Activated CD4-positive, alpha-beta T cell treated with anti-CD3 and anti-CD28 coated beads, Interleukin-2, amount 50 U/mL, for 4 hours (primary cell): ENCODE measurements at places on chromosomes 6 and 20.

DNA sequence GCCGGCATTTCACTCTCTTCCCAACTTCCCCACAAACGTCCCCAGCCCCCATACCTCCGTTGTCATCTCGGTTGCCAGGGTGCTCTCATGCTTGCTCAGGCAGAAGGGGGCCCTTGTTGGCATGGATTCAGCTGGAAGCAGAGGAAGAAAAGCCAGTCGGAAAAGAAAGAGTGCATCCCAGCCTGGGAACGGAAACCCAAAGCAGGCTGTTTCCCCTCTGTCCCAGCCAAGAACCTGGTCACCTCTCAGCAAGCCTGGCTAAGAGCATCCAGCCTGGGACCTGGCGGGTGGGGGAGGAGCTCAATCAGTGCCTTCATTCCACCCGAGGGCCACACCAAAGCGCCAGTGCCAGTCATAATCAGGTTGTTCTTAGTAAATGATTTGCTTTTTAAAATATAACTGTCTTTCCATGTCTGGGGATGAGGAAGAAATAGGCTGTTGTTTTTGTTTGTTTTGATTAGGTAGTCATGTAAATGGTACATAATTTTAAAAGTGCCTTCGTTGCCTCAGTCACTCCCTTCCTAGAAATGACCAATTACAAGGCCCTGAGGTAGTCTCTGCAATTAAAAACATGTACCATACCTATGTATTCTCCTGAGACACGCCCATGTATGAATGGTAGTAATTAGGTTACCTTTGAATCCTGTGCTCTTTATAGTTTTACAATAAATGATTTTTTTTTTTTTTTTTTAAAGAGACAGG, 21.1 kb downstream of the CHMP4B start:
- no peak for DNase-seq

DNA sequence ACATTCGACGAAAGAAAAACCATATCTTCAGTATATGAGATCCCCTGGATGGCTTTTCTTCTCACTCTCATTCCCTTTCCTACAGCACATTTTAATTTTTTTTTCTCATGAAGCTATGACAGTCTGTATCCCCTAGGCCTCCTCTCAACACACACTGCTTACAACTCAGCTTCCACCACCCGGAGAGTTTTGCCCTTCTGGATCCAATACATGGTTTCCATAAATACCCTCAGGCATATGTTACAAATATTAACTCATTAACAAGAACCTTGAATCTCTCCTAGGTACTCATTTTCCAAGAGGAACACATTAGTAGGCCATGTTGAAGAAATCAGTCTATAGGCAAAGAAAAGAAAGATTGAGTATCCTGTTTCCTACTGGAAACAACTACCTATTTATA, 44.0 kb downstream of the PAK5 start:
- DNase-seq = no peak

GRCh38 chr20:22389836-22390542, 194.4 kb downstream of the FOXA2 start:
- no peak for DNase-seq

GRCh38 chr20:51171141-51171540, 148.2 kb upstream of the KCNG1 start:
- DNase-seq = no peak

- no peak for DNase-seq
These were observed 13.2 kb downstream of the HDGFL1 start for GRCh38 chr6:22582417-22583205.

- DNase-seq = no peak
These were observed 277.5 kb downstream of the PTPRK start for GRCh38 chr6:128242765-128243403.

- DNase-seq = no peak
These were observed 191.4 kb downstream of the NFATC2 start for GRCh38 chr20:51350941-51351631.

DNA sequence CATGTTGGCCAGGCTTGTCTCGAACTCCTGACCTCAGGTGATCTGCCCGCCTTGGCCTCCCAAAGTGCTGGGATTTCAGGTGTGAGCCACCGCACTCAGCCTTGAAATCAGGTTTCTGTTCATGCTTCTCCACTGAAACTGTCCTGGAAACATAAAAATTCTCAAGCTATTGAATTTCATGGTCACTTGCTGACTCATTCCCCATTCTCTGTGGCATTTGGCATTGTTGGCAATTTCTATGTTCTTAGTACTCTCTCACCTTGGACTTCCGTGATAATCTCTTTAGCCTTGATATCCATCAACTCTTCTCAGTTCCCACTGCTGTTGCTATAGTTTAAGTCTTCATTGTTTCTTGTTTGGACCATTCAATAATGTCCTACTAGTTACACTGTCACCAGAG, 6.2 kb downstream of the SEL1L2 start:
- DNase-seq = no peak

- DNase-seq = no peak
These were observed 135.6 kb downstream of the TAF4 start for GRCh38 chr20:61929971-61930666.

GRCh38 chr20:45405571-45406259, 2.4 kb upstream of the DBNDD2 start:
- DNase-seq = no peak

- DNase-seq = no peak
These were observed 20.7 kb upstream of the DST start for GRCh38 chr6:56663344-56663743.

- DNase-seq = no peak
These were observed 252.3 kb downstream of the GRIK2 start for GRCh38 chr6:101645770-101646169.

- no peak for DNase-seq
These were observed 46.9 kb downstream of the GINS1 start for GRCh38 chr20:25454153-25454900.

- no peak for DNase-seq
These were observed 267.1 kb downstream of the ADGB start for GRCh38 chr6:146865756-146866379.

DNA sequence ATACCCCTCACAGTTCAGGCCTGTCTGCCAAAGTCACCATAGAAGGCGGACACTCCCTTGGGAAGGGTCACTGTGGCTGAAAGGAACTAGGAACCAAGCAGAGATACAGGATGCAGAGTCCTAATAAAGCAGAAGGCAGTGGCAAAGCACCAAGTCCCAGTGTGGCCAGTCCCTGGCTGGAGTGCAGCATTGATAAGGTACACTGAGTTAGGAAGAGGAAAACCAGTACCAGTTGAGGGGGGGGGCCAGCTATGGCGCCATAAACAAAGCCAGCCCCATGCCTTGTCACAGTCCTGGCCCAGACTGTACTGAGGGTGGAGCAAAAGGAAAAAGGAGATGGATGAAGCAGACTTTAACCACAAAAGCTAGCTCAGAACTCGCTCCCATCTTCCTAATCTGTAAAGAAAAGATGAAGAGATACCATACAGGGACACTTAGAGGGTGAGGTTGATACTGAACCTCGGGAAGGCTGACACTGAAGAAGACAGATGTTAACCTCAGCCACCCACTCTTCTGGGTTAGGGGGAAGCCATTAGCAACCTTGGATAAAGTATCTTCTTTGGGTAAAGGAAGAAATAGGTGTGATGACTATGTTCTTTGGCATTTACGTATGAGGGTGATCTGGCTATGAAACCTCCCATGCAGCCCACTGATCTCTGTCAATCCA, 7.8 kb downstream of the ABHD12 start:
- no peak for DNase-seq

GRCh38 chr6:169337886-169338445, 84.3 kb upstream of the THBS2 start:
- no peak for DNase-seq

DNA sequence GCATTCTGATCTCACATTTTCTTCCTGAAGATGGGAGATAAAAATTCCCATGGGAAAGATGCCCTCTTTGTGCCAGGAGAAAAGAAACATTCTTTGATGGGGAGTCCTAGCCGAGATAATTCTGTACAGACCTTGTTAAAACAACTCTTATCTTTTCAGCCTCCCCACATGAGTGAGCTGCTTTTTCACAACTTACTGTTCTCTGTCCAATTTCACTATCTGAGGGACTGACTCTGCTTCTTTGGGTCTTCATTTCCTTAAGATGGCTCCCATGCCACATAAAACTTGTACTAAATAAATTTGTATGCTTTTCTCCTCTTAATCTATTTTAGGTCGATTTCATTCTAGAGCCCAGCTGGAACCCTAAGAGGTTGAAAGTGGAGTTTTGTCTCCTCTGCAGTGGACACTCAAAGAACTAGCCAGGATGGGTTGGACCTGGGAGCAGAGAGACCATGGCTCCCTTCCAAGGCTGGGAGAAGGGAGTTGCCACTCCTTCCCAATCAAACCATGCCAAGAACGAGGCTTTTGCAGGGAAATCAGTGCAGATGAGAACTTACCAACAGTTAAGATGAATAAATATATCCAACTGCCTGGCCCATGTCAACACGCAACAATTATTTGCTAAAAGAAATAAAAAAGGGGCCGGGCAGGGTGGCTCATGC, 285.8 kb upstream of the SULF2 start:
- DNase-seq = no peak

DNA sequence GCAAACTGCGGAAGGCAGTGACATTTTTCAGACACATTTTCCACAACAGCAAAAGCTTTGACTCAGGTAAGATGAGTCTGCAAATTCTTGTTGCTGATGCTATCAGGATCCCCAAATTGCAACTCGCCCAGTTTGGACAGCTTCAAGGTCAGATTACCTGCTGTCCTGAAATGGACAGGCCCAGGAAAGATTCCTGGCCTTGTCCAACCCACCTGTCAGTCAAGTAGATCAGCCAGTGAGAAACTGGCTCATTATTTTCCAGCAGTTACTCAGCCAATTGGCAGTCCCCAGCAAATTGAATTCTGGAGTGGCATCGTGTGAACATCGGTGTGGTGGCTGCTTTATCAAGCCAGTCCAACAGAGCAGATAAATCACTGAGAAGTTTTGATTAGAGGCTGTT, 84.5 kb upstream of the SNAP25 start:
- no peak for DNase-seq

DNA sequence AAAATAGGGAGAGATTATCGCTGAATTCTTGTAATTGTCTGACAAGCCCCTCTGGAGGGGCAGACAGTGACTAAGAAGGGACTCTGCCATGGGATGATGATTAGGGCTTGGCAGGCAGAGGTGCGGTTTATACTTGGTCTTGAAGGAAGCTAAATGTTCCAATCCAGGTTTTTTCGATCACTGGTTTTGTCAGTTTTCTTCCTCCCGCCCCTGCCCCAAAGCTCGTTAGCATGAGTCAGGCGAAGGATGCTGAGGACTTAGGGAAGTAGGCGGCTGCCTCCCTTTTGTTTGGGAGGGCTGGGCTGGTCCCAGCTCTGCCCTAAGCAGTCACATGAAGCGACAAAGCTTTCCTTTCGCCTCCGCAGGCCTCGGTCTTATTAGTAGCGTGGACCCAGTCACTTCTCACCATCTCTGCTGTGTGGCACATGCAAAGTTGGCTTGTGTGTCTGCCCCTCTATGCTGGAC, 314.2 kb downstream of the CDC5L start:
- no peak for DNase-seq

DNA sequence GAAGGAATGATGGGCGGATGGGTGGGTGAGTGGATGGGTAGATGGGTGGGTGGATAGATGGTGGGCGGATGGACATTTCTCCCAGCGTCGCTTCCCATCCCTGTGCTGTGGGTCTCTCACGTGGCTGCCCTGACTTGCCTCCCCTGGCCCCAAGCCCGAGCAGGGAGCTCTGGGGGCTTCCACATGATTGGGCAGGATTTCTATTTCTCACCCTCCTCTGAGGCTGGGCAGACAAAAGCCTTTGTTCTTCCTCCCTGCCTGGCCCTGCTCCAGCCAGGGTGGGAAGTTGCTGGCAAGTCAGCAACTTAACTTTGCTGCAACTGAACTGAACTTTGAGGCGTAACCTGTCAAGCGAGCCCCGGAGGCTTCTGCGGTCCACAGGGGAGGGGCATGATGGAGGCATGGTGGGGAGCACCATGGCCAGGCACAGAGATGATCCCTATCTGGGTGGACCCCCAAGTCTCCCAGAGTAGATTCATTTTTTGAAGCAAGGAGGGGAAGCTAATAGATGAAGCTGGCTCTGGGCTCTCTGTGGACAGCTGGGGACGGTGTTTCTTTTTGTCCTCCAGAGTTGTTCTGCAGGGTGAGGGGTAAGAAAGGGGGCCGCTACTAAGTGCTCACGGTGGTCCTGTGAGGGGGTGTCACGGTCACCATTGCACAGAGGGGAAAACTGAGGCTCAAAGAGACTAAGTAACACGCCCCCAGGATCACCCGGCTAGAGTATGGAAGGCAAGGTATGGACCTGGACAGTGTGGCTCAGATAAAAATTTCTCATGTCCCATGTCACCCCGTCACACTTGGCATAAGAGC, 140.1 kb downstream of the CEBPB start:
- no peak for DNase-seq

- no peak for DNase-seq
These were observed 106.4 kb downstream of the SOD2 start for GRCh38 chr6:159586684-159587083.

GRCh38 chr6:33314515-33314942, 651 bp upstream of the TAPBP start:
- DNase-seq = peak; percentile 61

DNA sequence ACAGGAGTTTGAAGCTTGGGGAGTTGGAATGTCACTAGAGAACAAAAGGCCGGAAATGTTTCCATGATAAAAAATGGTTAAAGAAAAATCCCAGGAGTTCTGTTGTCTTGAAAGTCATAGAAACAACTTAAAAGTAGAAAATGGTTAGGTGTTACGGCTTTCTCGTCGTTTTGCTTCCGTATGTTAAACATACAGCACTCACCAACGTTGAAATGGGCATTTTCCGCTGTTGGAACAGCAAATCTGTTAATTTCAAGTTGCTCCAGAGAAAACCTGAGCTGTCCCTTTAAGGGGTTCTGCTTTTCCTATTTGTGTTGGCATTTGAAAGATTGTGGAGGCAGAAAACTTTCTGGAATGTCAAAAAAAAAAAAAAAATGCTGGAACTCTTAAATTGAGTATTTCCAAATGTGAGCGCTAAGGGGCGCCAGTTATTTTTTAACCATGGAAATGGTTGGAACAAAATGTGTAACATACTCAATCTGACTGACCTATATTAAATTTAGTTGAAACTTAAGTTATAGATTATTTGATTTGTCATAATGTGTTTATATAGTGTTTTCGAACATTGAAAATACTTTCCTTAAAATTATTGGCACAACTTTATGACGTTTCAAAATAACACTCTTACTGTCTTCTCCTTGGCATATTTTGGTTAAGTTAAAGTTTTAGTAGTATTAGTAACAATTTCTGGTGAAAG, 2.2 kb downstream of the QKI start:
- peak; percentile 12 for DNase-seq

- no peak for DNase-seq
These were observed 497.3 kb downstream of the PRKN start for GRCh38 chr6:162230147-162230752.

DNA sequence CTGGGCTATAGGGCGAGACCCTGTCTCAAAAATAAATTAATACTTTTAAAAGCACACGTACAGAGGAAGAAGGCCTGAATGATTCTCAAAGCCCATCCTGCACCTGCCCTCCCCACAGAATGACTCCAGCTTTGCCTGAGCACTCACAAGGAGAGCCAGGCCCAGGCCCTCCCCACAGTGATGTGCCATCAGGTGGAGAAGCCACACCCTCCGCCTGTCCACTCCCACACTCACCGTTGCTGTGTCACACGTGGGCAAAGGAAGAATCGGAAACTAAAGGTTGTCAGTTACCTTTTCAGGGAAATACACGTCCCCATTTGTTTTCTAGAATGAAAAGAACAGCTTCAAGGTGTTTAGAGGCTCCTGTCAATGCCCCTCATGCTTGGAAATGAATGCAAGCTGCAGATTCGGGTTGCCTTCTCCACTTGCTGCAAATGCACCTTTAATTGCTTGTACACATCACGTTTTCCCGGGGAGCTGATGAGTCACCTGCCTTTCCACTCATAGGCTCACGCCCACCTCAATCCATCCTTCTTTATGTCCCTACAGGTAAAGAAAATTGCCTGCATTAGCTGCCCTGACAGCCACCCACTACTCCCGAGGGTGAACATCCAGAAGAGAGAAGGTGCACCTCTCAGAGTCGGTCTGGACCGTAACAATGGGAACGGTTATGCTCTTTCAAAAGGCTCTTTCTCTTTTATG, 45.5 kb upstream of the AFDN start:
- no peak for DNase-seq
